ENCODE measurements at places on chromosomes 2 and 18. TPM values are rescaled to one million over a fixed set of nuclear protein-coding genes. Genes with fewer than 3 reads are reported as not detected.

- no peak for DNase-seq
Measured at GRCh38 chr2:71715951-71716696, 262.8 kb downstream of the DYSF start.

- DNase-seq = no peak
Measured at GRCh38 chr2:118153433-118153832, 65.2 kb downstream of the INSIG2 start.

DNA sequence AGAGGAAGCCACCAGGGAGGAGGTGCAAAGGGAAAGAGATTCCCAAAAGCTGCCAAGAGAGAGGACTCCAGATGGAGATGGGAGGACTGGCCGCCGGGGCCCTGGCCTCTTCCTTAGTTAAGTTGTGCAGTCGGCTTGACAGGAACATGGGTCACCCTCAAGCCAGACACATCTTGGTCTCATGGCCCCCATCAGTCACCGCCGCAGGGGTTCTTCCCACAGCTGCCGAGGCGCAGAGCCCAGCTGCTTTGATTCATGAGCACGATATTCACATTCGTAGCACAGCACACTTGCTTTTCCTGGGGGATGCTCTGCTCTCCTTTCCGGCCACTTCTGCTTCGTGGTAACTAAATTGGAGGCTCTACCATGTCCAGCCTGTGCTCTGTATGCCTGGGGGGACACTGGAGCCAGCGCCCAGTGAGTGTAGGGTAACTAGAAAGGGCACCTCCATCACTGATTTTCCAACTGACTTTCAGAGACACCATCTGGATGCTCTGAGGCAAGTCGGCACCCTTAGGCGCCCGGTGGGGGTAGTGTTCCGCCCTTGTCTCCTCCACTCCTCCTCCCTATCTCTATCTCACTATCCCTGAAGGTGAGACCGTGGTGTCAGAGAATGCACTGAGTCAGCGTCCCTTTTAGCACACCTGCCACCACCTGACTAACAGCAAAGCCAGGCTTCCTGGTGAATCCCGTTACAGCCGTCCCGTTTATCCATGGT is 13.3 kb downstream of the TWIST2 start:
- no peak for DNase-seq

GRCh38 chr2:97769711-97770110 is 56.3 kb downstream of the ZAP70 start:
- DNase-seq = no peak

The LAMA3 gene
- total RNA-seq = not detected

DNA sequence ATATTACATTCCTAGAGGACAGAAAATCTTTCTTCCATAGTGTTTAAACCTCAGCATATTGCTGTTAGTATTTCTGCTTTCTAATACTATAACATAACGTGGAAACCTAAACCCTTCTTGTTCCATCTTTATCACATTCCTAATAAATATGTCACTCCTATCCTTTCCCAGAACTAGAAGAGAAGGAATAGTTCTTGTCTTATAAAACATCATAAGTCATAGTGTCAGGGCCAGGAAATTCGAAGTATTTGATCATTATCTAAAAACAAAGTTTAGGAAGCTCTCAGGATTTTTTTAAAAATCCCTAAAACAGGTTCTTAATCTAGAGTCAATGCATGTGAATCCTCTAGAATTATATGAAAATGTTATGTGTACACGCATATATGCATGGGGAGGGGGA is 2.0 kb downstream of the NHEJ1 start:
- no peak for DNase-seq

The CCDC102B gene
- 1.8 TPM for total RNA-seq

- DNase-seq = no peak
Measured at GRCh38 chr18:23710068-23710527, 20.8 kb downstream of the LAMA3 start.

GRCh38 chr2:8882094-8882493 is 44.7 kb upstream of the KIDINS220 start:
- DNase-seq = no peak

DNA sequence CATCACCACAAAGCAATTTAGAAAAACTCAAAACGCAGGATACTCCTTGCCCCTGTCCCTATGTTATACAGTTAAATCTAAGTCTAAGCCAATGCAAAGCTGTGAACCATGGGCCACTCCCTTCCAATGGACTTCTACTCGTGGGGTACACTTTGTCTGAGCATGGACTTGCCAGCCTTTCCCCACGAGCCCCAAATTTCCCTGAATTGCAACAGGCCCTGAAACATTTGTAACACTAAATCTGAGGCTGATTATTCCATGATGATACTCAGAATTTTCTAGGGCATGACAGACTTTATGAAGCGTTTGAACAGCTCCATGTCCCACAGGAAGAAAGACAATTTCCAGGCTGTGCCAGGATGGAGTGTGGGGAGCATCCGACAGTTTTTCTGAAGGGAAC is 189.6 kb downstream of the TXNL1 start:
- DNase-seq = no peak

The PRKAG3 gene
- not detected for total RNA-seq

GRCh38 chr2:240821429-240821778 is 1.4 kb upstream of the KIF1A start:
- DNase-seq = no peak

GRCh38 chr2:161090411-161090810 is 69.8 kb upstream of the TANK start:
- DNase-seq = no peak

DNA sequence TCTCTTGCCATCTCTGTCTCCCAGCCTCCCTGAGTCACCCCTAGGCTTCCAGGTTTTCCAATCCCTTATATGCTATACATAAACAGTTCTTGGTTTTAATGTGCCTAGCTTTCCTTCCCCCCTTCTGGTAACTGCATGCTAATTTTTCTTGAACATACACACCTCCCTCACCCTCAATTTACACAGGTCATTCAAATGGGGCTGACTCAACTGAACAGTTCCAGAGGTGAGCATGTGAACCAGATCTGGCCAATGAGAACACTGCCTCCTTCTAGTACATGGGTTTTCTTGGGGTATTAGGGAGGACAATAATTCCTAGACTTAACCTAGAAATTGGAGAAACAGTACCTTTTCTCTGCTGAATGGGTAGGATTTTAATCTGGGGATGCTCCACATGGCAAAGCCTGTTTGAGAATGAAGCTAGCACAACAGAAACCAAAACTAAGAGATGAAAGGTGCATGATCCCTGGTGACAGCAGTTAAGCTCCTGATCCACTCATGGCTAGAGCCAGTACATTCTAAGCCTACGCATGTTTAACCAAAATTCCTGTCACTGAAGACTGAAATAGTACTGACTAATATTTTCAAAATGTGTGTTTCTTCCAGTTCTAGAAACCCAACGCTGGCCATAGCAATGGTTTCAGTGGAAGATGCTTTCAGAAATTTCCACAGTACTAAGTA is 11.8 kb downstream of the SLC25A12 start:
- no peak for DNase-seq

- peak; percentile 84 for DNase-seq
Measured at GRCh38 chr2:226800941-226801784, 1.5 kb upstream of the IRS1 start.

GRCh38 chr2:197322724-197323720 is 12.4 kb upstream of the ANKRD44 start:
- no peak for DNase-seq

- no peak for DNase-seq
Measured at GRCh38 chr2:13916066-13916465, 716.5 kb upstream of the LRATD1 start.

DNA sequence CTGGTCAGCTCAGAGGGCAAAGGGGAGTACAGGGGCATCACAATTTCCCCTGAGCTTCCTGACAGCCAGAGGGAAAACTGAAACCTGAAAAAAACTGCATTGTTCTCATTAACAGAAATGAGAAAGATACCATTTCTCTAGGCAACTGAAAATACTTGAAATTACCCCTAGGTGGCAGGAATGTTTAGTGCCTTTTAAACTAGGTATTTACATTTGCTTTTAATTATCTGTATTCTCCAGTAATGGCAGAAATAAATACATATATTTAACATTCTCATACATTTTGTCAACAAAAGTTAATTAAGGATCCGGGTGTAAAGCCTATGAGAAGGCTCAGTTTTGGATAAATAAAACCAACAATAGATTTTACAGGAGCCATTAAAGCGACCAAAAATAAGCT is 34.5 kb downstream of the RPL31 start:
- no peak for DNase-seq

The GALR1 gene
- total RNA-seq = not detected

DNA sequence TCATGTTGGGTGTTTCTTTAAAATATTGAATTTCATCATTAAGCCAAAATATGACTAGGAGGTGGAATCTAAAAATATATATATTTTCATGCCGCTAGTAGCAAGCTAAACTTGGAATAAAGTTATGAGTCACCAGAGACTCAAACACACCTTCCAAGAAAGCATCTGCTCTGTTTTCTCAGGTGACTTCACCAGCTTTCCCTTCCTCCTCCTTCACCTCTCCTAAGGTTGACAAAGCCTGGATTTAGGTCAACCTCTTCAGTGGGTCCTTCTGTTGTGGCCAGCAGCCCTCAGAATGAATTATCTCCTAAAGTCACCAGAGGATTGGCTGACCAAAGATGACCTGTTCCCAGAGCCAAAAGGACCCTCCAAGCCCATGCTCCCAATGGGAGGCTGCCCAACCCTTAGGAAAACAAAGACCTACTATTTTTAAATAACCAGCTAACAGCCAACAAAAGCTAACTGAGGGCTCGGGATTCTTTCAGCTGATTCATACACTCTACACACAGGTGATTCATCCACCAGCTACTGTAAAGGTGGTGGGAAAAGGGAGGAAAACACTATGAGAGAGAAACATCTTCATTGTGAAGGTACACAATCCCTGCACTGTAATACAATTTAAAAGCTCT is 113.9 kb downstream of the MYO5B start:
- DNase-seq = no peak

- DNase-seq = no peak
Measured at GRCh38 chr2:46029332-46029811, 267.8 kb upstream of the EPAS1 start.

DNA sequence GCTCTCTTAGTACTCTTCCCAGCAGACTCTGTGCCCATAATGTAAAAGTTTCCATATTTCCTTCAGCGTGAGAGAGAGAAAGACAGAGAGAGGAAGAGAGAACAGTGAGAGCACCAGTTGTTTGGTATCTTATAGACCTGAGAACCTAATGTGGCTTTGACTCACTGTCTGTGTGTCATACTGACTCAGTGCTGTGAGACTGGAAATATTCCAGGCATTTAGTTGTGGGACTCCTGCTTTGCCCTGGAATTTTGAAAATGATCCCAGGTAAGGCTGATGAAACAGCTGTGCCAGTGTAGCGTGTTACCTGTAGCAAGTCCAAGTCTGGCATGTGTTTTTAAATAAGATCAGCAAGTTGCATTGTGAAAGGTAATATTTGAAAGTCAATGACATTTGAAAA is 87.9 kb upstream of the KCNH7 start:
- no peak for DNase-seq

The ALPI gene
- total RNA-seq = not detected

The SPP2 gene
- not detected for total RNA-seq

DNA sequence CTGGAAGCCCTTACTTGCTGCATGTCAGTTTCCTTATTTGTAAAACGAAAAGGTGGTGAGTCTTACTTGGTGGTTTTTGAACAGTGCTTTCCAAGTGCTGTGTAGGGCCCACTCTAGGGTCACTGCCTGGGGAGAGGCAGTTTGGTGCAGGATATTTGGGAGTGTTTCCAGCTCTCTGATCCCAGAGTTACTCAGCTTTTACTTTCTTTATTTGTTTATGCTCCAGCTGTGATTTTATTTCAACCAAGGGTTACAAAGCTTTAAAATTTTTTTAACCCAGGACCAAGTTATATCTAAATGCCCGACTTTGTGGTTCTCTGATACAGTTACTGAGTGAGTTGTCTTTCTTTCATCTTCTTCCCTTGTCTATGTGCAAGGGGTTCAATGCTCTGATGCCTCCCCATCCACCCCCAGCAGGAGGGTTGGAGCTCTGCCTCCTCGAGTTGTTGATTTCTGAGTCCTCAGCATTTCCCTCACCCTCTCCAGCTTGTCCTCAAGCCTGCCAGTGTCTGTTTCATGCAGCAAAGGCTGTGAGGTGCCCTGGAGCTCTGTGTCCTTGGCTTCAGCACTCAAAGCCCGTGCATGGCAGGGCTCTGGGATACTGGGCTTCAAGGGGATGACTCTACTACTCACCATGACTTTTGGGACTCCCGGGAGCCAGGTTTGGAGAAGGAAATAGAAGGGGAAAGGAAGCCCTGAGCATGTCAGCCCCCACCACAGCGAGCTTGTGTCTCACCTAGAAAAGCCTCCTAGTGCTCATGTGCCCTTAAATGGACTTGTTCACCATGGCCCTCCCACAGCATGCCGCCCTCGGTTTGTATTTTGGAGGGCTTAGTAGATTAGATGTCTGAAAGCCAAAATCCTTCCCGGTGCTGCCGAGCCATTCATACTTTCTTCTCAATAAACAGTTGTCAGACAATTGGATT is 236.8 kb downstream of the SETBP1 start:
- DNase-seq = no peak

GRCh38 chr2:74347303-74347702 is 4.1 kb upstream of the SLC4A5 start:
- no peak for DNase-seq

The TWIST2 gene
- total RNA-seq = not detected

The VSNL1 gene
- total RNA-seq = not detected

The MC4R gene
- total RNA-seq = not detected

DNA sequence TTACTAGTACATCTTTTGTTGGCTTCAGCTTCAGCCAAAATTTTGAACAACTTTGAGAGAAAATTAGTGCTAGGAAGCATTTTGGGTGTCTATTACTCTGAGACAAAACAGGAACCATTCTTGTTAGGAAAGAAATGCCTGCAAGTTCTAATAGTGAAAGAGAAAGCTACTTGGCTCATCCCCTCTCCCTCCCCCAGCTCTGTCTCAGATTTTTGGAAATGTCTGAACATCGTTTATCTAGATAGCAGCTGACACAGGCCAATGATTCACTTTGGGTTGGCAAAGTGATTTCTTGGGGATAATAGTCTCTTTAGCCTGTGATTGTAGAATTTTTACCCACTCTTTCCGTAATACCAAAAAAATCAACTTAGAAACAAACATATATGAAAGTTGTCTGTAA is 42.3 kb upstream of the PTPRM start:
- no peak for DNase-seq

DNA sequence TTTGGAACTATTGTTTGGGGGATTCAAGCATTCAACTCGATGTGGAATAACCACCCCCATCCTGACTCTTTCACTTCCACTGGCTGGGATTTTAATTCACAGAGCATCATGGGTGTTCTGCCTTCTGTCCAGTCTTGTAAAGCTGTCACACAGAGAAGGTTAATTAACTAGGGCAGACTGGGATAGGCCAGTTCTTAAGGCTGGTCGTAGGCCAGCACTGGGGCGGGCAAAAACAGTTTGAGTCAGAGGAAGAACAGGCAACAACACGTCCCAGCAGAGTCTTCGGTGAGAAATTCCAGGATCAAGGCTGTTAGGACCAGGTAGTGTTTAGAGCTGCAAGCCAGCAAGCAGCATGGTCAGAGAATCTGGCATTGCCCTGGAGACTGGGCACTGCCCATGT is 4.0 kb upstream of the RNF152 start:
- DNase-seq = no peak

The ARMC9 gene
- 9.0 TPM for total RNA-seq

DNA sequence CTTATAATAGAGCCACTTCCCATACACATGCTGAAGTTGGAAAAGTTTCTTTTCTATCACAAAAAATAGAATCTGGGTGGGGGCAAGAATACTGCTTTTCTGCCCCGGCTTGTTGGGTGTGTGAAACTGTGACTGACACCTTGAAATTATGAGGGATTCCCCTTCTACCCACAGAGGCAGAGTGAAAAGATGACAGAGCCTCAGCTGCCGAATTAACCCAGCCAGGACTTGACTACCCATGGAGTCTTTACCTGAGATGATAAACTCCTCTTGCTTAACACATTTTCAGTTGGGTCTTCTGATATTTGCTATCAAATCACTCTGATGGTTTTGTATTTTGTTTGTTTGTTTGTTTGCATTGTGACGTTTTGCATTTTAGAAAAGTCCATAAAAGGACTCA is 66.0 kb upstream of the PMAIP1 start:
- no peak for DNase-seq
